ENCODE measurements at places on chromosomes 11 and 22. TPM values are rescaled to one million over a fixed set of nuclear protein-coding genes. Genes with fewer than 3 reads are reported as not detected.

GRCh38 chr22:49540084-49540912 lies 287.4 kb downstream of the BRD1 start:
- H3K27me3 ChIP-seq, result no peaks in the 10 kb centered on the region
- no peak for DNase-seq
- no peak overlapping the region for H3K27ac ChIP-seq
- H3K36me3 ChIP-seq, result no peaks in the 10 kb centered on the region

GRCh38 chr11:119198925-119199324 lies 7.2 kb upstream of the CBL start:
- H3K36me3 ChIP-seq, result no peaks in the 10 kb centered on the region
- no peak overlapping the region for H3K27ac ChIP-seq
- H3K4me1 ChIP-seq, result peaks cover 2% of the 10 kb centered on the region

Gene PNPLA5
- total RNA-seq, result not detected

DNA sequence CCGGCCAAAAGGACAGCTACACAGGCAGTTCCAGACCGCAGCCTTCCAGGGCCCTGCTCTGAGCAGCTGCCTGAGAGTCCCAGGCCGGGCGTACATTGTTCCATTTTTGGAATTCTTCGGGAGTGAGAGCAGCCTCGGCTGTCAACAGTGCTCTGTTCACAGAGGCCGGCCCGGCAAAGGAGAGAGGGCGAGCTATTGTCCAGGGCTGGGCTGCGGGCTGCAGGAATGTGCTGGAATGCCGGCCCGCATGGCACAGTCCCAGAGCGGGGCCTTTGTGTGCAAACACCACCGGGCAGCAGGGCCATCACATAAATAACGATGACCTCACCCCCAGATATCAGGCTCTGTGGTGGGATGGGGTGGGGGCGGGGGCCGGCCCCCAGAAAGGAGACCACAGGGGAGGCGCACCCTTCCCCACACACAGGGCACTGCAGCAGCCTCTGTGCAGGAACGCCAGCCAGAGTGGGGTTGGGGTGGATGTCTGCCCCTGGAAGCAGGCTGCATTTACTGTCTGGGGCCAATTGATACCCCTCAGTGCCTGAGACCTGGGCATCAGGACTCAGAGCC lies 15.8 kb downstream of the LINC01488 start:
- no peaks in the 10 kb centered on the region for H3K27me3 ChIP-seq
- no peak for DNase-seq
- no peaks in the 10 kb centered on the region for H3K36me3 ChIP-seq
- H3K4me3 ChIP-seq, result no peak overlapping the region

GRCh38 chr11:104547996-104548661 lies 350.1 kb downstream of the CASP12 start:
- H3K27ac ChIP-seq, result no peak overlapping the region
- peaks cover 10% of the 10 kb centered on the region for H3K4me1 ChIP-seq
- DNase-seq, result no peak
- no peaks in the 10 kb centered on the region for H3K36me3 ChIP-seq

GRCh38 chr11:86370922-86371594 lies 3.6 kb upstream of the CCDC81 start:
- H3K27me3 ChIP-seq, result peaks cover 8% of the 10 kb centered on the region
- no peak overlapping the region for H3K27ac ChIP-seq
- H3K4me1 ChIP-seq, result peaks cover 7% of the 10 kb centered on the region
- H3K36me3 ChIP-seq, result no peaks in the 10 kb centered on the region
- no peak for DNase-seq
- H3K4me3 ChIP-seq, result no peak overlapping the region
